Activated T-cell treated with anti-CD3 and anti-CD28 coated beads, Interleukin-2, amount 50 U/mL, for 1 hour (primary cell): ENCODE measurements at places on chromosomes 7 and 10.
A peak's percentile ranks its signal among the peaks of the same experiment; 100 is the strongest.

- DNase-seq: no peak
Measured at GRCh38 chr10:103630156-103630555, 136.7 kb downstream of the NEURL1 start.

- no peak for DNase-seq
Measured at GRCh38 chr10:117740691-117741222, 198.2 kb downstream of the EMX2 start.

- DNase-seq: peak; percentile 20
Measured at GRCh38 chr7:105760551-105761447, 115.6 kb downstream of the ATXN7L1 start.

DNA sequence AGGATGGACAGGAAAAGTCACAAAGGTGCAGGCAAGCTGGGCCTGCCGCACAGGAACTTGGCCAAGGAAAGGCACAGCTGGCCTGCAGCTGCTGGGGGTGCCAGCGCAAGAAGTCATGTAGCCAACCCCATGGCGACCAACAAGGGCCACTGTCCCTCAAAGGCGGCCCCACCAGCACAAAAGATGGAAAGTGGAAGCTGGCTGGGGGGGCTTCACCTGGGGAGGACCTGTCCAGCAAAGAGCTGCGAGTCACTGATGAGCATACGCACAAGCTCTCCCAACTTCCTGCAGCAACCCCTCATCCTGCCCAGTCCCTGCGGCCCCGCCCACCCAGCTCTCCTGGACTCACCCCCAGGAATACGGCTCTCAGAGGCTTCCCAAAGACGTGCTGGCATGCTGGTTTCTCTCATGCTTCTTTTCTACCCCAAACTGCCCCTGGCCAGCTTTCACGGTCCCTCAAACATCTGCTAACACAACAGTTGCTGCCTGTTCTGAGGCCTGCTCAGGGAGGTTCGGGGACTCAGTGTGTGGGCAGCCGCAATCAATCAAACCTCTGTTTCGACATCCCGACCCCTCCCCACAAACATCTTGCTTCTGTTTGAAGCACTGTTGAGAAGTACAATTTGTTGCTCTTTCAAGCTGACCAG lies 67.6 kb downstream of the FAM53B start:
- no peak for DNase-seq

DNA sequence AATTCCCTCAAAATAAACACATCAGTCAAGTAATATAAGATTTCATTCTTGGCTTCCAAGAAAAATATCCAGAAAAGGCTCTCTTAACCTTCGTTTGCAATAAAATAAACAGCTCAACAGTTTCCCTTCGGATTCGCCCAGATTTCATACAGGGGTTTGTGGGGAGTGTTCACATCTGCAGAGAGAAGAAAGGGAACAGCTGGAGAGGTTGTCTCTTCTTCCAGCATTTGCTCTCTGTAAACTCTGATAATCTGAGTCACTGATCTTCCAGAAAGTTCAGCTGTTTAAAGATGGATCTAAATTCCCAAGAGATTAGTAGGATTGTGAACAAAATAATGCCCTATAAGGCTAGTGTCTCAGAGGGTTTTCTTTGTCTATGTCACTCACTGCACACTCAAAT lies 277.9 kb downstream of the HPSE2 start:
- no peak for DNase-seq

- DNase-seq: no peak
Measured at GRCh38 chr10:30917789-30918188, 113.9 kb downstream of the ZNF438 start.

GRCh38 chr7:103810112-103810744 lies 179.2 kb downstream of the RELN start:
- no peak for DNase-seq

GRCh38 chr7:141203586-141203985 lies 129.7 kb downstream of the TMEM178B start:
- no peak for DNase-seq

GRCh38 chr10:29658984-29659965 lies 24.5 kb upstream of the SVIL start:
- DNase-seq: peak; percentile 54

DNA sequence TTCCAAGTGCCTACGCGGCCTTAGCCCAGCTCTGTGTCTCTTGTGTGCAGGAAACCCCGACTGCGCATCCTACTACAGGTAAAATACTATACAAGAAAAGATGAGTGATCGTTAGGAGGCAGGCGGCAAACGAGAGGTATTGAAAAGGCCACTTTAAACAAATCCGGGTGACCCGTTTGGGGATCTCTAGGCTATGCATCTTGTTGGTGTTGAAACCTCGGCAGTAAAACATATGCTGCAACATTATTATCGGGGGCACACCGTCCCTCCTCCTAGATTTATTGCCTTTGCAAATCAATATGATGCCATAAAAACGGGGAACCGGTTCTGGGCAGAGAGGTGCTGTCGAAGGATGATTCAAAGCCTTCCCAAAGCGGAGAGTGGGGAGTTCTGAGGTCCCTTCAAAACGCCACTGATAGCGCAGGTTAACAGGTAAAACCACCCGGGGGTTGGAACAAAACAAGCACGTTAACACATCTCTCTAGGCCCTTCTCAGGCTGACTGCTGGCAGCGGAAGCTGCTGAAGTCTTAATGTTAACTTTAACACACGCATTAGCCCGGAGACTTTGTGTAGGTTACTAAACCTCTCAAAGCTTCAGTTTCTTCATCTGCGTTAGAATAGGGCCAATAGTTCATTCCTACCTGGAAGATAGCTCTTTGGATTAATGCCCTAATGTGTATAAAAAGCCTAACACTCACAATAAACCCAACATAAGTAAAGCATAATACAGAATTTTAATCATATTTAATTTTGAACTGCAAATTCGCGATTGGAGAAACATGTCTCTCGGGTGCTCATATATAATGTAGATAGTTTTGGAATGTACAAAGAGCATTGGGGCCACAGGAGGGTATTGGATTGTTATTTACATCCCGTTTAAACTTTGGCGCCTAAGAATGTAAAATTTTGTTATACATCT lies 2.6 kb upstream of the TBX20 start:
- no peak for DNase-seq

DNA sequence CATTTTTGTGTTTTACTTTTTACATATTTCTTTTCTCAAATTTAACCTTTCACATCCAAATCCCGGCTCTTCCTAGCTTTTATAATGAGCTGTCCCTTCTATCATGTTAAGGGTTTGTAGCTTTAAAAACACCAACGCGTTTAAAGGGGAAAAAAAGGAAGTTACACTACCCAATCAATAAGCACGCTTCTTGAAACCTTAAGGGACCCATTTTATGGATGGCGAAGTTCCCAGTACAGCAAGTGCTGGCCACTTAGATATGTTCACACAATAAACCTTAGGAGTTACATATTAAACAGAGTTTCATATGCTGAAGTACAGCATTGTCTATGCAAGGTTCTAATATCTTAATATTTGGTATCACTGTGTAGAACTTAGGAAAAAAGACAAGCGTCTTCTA lies 1.8 kb downstream of the GNG11 start:
- DNase-seq: no peak

DNA sequence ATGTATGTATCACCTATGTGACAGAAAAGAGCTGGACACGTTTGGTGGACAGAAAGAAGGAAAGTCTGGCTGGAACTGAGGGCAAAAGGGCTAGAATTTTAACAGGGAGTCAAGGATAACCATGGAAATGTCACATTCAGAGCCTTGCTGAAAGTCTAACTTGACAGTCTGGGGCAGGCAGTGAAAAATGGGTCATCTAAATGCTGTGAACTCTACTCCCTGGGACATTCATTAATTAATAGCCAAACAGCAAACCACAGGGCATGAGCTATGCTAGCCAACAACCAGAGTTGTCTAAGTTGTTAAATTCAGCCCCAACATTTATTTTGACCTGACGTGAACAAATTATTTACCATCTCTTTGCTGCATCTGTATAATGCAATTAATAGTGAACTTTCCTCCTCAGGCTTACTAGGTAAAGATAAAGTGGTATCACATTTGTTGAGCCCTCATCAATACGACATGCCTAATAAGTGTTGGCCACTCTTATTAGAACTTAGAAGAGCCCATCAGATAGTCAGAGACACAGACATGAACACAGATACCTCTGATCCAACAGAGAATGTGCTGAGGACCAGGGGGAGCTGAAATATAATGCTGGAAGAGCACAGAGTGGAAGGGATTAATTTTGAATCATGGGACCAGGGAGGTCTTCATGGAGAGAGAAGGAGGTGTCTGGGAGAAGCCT lies 109.9 kb downstream of the SORCS1 start:
- DNase-seq: no peak

GRCh38 chr7:135942614-135943013 lies 34.5 kb downstream of the MTPN start:
- no peak for DNase-seq

DNA sequence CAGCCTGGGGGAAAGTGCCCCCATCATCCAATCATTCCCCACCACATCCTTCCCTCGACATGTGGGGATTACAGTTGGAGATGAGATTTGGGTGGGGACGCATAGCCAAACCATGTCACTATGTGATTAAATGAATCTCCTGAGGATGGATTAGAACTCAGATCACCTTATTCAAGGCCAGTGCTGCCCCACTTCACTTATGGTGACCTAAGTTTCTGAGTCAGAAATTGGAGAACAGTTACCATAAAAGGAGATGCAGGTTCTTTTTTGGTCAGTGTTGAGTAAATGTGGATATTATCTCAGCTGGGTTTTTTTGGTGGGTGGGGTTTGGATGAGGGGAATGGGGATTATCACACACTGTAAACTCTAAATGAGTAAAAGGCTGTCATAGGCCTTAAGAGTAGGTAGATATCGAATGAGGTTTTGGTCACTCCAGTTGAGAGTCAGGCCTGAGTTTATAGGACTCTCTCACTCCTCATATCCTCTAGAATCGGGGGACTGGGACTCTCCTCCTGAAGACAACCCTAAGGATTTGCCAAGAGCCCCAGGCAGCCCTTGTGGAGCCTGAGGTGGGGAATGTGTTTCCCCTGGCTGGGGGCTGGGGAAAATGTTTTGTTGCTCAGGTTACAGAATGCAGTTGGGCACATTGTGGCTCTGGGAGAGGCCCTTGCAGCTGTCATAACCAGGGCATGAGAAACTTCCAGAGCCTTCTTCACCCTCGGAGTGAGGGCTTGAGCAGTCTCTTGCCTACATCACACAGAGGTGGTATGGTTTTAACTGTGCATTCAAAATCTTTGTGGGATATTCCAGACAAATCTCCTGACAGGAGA lies 213.0 kb downstream of the BAMBI start:
- DNase-seq: no peak

DNA sequence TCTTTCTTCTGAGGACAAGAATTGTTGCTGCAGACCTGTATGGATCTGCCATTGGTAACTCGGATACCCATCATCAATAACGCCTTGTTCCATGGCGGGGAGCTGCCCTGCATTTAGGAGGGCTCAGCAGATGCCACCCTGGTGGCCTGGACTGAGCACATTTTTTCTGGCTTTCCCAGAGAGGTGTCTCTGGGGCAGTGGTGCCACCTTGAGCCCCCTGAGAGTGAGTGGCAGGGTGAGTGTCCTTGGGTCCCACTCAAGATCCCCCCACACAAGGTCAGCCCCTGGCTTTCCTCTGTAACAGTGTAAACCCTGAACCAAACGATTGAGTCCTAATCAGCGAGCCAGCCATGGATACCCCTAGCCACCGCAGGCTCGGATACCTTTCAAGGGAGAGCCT lies 258.6 kb downstream of the GLRX3 start:
- no peak for DNase-seq

DNA sequence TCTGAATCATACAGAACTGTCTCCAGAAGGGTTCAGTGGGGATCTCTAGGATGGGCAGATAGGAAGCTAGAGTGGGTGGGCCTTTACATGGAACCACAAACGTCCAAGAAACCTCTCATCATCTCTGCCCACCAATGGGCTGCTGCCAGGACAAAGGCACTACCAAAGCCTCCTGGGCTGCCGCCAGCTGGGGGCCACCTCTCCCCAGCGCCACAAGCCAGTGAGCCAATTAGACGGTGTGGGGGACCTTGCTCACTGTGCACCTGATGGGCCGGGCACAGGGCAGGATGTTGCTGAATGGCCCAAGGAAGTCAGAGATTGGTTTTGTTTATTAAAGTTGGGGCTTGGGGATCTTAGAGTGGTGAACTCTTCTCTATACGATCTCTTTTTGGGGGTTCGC lies 242.1 kb downstream of the MGMT start:
- DNase-seq: no peak

DNA sequence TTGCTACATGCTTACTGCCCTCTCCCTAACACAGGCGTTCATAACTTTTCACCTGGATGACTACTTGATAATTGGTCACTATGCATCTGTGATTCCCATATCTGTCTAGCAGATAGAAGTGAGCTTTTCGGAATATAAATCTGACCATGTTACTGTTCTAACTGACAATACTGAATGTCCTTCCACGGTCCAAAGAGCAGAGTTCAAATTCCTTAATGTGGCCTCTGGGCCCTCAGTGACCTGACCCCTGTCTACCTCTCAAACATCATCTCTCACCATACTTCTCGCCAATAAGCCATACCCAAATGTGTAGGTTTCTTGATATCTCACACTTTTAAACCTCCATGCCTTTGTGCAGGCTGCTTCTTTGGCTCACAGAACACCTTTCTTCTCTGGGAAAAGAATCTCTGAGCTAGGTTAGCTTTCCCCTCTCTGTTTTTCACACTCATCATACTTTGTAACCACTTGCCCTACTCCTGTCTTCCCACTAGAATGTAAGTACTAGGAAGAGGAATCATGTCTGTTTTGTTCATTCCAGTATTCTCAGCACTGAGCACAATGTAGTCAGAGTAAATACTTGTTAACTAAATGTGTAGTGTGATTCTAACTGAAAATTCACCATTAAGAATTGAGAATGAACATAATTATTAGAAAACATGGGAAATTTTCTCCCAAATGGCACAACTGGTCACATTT lies 39.2 kb upstream of the LRRC17 start:
- no peak for DNase-seq

- DNase-seq: no peak
Measured at GRCh38 chr7:100687261-100687660, 6.8 kb downstream of the GIGYF1 start.

GRCh38 chr7:45105588-45106188 lies 5.8 kb downstream of the TBRG4 start:
- DNase-seq: no peak

- DNase-seq: peak; percentile 67
Measured at GRCh38 chr10:112314822-112315474, 31.7 kb downstream of the TECTB start.

DNA sequence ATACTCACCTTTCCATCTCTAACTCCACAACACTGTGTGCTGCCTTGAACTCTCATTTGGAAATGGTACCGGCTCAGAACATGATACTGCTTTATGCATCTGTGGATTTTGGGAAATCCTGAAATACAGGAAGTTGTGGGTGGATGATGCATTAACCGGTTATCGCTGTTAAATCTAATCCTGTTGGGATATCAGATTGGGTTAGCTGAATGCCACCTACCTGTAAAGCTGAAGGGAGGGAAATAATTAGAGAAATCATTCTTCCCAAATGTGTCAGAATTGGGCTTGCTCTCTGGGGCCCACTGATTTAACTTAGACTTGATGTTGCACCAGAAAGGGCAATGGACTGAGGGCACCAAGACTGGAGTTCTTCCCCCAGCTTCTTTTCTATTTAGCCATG lies 54.0 kb downstream of the CH25H start:
- DNase-seq: no peak

- no peak for DNase-seq
Measured at GRCh38 chr7:105098863-105099515, 85.0 kb downstream of the KMT2E start.

- DNase-seq: no peak
Measured at GRCh38 chr10:90788968-90789367, 68.9 kb downstream of the HTR7 start.
